ENCODE measurements at places on chromosomes 2 and 18. TPM values are rescaled to one million over a fixed set of nuclear protein-coding genes. Genes with fewer than 3 reads are reported as not detected.

DNA sequence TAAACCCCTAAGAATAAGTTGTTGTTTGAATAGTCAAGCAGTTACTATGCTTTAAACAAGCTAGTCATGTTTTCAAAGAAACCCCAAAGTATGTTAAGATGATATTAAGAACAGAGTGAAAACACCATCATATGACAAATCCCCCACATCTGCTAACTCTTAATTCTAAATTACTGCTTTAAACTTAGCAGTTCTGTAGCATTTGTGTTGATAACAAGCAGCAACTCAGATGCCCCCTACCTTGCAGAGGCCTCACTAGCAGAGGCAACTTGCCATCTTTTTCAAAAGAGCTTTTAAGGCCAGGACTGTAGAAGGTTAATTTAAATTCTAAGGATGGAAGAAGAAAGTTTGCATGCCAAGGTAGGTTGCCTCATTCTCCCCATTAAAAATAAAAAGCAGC lies 376.2 kb downstream of the SETBP1 start:
- no peak for DNase-seq

DNA sequence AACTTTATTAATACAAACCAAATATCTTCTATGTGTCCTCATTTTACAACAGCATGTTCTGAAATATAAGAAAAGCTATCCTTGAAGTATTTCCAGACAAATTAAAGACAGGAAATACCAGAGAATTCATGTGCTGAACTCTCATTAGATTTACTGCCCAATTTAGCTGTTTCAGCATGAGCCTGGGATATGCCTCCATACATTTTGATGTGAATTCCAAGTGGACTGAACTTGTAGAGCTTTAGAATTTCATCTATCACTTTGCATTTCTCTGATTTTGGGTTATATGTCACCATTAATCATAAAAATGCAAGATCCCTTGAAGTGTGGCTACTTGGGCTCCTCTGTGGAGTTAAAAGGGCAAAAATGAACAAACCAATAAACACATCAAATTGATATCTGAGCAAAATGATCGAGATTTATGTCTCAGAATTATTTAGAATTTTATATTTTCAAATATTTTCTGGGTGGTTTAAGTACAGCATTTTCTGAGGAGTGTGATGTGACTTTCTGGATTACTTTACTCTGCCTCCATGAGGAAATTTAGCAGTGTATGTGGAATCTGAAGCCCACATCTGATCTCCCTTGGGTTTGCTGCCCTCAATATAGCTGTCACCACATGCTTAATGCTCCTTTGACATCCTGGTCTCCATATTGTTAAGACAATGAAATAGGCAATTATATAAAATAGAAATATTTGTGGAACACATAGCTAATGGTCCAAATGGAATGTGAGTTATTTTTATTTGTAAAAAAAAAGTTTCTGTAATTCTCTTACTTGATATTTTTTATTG lies 206.6 kb upstream of the RBMS1 start:
- no peak for DNase-seq

Gene METTL21A
- 32.8 TPM for total RNA-seq

DNA sequence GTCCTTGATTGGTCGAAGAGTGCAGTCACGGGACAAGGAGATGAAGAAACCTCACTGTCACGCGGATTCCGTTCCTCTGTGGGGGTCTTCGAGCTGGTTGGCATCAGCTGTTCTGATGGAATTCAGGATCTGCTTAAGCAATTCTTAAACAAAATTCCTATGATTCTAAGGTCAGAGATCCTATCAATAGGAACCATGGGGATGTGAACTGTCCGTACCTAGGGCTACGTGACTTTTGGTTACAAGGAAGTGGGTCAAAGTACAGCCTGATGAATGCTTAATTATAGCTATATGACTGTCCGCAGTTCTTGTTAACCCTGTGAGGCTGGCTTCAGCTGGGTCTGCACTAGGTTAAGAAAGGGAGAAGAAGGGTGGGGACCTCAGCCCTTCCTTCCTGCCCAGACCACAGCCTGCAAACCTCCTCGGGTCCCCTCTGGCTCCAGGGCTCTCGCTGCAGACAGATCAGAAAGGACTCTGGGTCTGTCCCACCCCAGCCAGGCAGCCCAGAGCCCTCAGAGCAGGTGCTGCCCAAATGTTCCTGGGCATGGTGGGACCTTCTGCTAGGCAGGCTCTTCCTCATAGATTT lies 44.2 kb upstream of the TAF1B start:
- DNase-seq = no peak

DNA sequence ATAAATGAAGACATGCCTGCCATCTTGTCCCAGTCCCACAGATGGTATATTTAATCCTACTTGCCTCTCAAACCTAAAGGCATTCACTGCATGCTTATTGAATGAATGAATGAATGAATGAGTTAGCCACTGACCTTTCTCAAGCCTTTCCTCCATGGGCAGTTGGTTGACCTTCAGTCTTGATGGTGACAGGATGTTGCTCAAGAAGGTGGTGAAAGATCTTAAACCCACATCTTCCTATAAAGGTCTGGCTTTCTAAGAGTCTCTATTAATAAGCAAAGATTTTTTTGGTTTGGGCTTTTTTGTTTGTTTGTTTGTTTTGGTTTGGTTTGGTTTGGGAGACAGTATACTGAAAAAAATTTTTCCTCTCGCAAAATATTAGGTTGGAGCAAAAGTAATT lies 41.7 kb downstream of the KIAA2012 start:
- no peak for DNase-seq

- no peak for DNase-seq
Observed at GRCh38 chr2:239157771-239158170, 243.0 kb downstream of the HDAC4 start.

- DNase-seq = no peak
Observed at GRCh38 chr18:79878741-79879378, 72.6 kb downstream of the SLC66A2 start.

Gene ELOA2
- total RNA-seq = not detected

Gene GAD1
- 1.0 TPM for total RNA-seq

Gene AP1S3
- 16.9 TPM for total RNA-seq

- DNase-seq = no peak
Observed at GRCh38 chr2:107932488-107932887, 53.8 kb upstream of the SLC5A7 start.

DNA sequence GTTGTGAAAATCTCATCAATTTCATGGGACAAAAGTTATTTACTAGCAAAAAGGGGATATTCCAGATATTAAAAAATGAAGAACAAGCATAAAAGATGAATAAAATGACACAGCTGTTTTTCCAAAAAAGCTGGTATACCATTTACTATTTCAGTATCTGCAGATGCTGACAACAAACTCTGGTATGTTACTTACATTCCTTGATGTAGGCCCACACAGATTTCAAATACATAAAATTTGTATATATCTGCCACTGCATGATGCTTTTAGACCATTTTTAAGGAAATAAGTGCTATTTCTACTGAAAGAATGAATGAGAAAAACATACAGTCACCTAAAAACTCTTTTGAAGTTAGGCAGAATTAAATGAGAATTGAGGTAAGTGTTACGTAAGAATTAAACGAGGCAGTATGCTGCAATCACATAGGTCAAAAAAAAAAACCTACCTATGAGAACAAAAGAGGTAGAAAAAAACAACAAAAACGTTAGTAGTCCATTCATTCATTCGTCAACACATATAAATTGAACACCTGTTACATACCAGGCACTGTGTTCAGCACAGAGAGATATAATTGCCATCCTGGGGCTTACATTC lies 32.5 kb downstream of the ARL5A start:
- DNase-seq = no peak

Measured in CD8-positive, alpha-beta memory T cell (primary cell).